OCI-M1 (cell line): ENCODE measurements at places on chromosomes 3 and 15.

DNA sequence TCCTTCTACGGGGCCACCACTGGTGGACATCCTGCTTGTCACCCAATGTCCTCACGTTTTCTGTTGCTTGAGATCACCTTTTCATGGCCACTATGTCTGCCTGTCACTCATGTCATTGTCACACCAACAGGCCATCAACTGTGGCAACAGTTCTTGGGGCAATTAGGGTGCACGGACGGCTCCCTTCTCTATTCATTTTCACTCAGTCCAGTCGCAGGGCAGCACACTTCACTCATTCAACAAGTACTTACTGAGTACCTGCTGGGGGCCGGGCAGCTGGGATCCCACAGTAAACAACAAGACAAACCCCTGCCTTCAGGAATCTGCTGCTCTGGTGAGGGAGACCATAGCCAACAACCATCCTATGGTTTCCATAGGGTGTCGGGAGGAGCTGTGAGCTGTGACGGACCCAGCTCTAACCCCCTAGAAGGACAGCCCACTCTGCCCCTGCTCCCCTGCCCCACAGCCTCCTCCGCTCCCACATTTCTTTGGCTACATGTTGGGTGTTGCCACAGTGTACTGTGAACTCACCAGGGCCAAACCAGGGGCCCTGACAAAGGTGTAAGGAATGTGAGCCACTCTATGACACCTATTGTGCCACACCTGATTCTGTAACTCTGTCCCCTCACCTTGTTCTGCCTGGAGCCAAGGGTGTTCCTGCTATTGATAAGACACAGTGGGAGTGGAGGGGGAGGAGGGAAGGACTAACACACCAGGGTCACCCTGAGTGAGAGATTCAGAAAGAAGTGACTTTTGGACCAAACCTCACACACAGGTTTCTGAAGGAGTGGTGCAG is 1.9 kb downstream of the VILL start:
- DNase-seq, result no peak

DNA sequence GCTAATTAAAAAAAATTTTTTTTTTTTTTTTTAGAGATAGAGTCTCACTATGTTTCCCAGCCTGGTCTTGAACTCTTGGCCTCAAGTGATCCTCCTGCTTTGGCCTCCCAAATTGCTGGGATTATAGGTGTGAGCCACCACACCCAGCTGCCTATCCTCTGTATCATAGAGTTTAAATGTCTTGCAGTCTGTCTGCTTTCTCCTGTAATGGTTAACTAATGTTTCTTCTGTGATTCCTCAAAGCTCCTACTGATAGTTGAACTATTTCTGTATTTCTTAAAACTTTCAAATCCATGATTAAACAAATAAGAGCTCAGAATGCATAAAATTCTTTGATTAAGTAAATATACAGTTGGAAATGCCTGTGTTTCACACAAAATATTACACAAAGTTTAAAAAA is 115.4 kb upstream of the TPM1 start:
- no peak for DNase-seq

DNA sequence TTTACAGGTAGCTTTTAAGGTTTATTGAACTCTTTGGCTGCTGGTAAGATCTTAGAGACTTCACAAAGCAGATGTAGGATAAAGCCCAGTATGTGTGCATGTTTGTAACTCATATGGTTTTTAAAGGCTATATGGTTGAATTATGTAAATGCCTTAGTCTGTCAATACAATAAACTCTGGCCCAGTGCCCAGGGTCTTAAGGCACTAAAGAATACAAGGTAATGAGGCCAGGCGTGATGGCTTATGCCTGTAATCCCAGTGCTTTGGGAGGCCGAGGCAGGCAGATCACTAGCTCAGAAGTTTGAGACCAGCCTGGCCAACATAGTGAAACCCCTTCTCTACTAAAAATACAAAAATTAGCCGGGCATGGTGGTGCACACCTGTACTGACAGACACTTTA is 170.3 kb upstream of the CGNL1 start:
- DNase-seq, result no peak

DNA sequence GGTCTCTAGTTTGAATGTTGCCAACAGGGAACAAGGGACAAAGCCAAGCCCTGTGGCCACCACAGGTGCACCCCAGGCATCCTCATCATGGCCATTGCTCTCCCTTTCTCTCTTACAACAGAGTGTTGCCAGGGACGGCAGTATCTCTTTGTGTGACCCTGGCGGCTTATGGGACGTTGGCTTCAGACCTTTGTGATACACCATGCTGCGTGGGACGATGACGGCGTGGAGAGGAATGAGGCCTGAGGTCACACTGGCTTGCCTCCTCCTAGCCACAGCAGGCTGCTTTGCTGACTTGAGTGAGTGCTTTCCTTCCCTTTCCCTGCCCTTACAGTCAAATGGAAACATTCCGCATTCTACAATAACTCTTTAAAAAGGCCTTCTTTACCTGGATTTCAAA is 38.2 kb downstream of the BOC start:
- DNase-seq, result no peak

GRCh38 chr3:58198804-58199203 is 12.0 kb downstream of the DNASE1L3 start:
- DNase-seq, result no peak

- DNase-seq, result no peak
Observed at GRCh38 chr3:150797155-150797554, 34.2 kb upstream of the SIAH2 start.

GRCh38 chr15:61146931-61147230 is 82.2 kb downstream of the RORA start:
- no peak for DNase-seq

GRCh38 chr15:70344666-70345065 is 246.9 kb upstream of the TLE3 start:
- DNase-seq, result no peak

GRCh38 chr3:64318001-64318400 is 92.7 kb upstream of the PRICKLE2 start:
- DNase-seq, result no peak
